ENCODE measurements at places on chromosomes 12 and 14.

DNA sequence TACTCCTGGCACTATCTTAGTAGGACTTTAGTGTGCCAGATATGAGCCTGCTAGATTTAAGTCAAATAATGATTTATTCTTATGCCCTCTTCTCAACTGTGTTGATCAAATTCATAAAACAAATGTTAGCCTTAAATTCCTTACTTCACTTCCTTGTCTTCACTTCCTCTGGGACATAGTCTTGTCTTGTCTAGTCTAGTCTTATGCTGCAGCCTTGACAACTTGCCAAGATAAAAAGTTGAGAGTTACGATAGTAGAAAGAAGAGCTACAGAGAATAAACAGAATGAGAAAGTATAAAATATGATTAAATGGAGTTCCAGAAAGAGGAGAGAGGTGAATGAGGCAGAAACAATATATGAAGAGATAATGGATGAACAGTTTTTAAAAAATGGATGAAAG is 378.1 kb downstream of the DAD1 start:
- DNase-seq = no peak

DNA sequence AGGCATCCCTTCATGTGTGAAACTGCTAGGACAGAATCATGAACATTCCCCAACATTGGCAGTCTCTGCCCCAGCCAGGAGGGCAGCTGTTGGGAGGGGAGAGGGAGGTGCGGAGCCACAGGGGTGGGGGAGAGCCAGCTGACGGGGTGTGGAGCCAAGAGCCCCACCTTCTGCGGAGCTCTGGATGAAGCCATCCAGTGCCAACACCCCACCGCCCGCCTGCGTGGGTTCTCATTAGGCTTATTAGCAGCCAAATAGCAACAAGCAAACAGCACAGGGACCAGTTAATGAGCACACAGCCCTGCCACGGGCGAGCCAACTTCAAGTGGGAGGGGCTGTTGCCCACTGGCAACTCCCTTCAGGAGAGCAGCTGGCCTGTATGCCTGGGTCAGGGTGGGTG is 12.1 kb downstream of the LTBP2 start:
- no peak for DNase-seq

DNA sequence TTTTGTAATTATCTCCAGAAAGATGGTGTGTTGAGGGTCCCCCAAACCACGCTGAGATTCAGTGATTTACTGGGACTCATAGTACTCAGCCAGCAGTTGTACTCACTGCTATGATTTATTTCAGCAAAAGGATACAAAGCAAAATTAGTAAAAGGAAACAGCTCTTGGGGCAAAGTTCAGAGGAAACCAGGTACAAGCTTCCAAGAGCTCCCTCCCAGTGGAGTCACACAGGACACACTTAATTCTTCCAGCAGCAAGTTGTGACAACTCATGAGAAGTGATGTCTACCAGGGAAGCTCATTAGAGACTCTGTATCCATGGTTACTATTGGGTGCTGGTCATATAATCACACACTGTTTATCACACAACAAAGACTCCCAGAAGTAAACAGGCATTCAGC is 38.7 kb downstream of the TTC8 start:
- DNase-seq = no peak

GRCh38 chr14:49942090-49942489 is 49.2 kb downstream of the ARF6 start:
- no peak for DNase-seq

- DNase-seq = no peak
Observed at GRCh38 chr14:23702656-23703426, 66.7 kb downstream of the DHRS2 start.

DNA sequence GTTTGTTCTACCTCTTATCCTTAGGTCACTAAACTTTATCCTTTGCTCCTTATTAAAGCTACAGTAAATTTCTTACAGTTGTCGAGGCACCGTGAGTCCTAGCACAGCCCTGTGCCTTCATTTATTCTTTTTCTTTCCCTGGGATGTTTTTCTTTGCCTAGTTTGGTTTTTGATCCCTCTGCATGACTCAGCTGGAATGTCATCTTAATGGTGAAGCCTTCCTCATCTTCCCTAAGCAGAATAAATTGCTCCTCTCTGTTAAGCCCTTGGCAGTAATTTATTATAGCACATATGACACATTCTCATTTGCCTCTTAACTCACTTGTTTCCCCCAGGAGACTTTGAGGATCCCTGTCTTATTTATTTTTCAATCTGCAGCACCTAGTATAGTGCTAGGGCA is 16.6 kb downstream of the ACTR10 start:
- peak; percentile 12 for DNase-seq

- peak; percentile 91 for DNase-seq
Observed at GRCh38 chr12:111313833-111314259, 55.0 kb downstream of the PHETA1 start.

DNA sequence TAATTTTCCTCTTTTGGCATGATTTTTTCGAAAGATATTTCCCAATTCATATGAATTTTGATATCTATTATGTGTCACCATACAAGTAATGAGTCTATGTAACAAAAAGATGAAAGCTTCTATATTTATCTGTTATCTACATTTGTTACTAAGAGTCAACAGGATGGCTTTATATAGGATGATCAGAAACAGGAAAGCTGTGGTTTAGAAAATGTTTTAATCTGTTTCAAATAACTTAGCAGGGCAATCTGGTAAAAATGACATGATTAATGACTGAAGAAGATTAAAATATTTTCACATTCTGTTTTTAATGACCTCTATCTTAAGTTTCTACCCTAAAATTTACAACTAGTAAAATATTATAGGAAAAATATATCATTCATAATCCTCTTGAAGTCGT is 105.8 kb downstream of the MSRB3 start:
- no peak for DNase-seq

DNA sequence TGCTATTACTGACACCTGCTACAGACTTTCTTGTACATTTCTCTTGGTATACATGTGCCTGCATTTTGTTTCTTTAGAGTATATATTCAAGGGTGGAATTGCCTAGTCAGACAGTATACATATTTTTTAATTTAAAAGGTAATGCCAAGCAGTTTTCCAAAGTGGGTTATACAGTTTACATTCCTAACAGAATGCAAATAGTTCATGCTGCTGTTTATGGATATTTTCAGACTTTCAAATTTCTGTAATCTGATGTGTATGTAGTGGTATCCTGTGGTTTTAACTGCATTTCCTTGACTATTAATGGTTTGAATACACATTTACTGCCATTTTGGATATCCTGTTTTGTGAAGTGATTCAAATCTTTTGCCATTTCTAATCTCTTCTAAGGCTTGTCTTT is 55.5 kb upstream of the VCPKMT start:
- DNase-seq = no peak

DNA sequence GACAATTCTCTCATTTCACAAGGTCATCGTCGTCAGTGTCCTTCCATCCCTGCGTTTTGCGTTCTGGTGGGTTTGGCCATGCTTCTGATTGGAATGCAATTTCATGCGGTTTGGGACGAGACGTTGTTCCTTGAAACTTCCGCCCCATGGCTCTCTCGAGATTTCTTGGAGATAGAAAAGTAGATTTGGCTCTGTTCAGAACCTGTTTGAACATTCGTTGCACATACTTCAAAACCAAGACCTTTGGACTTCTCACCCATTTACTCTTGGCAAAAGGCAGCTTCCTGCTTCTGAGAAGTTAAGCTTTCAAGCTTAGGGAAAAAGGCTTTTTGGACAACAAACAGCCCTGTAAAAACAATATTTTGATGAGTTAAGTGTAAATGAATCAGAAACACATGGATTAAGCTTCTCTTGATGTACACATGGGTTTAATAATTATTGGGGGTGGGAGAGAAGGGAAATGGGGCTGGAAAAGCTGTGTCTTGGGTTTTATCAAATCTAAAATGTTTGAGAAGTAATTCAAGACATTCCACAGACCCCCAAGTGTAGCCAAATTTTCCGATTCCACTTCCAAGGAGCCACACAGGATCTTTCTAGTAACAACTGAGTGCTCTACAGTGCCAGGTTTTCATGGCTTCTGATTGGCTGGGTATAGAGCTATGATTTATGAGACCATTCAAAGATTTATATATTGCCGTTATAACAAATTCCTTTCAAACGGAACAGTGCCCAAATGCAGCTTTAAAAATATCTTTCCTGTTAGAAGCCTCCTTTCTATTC is 467.2 kb downstream of the MED13L start:
- DNase-seq = no peak

- DNase-seq = no peak
Observed at GRCh38 chr14:74476107-74476506, 17.0 kb downstream of the NPC2 start.

DNA sequence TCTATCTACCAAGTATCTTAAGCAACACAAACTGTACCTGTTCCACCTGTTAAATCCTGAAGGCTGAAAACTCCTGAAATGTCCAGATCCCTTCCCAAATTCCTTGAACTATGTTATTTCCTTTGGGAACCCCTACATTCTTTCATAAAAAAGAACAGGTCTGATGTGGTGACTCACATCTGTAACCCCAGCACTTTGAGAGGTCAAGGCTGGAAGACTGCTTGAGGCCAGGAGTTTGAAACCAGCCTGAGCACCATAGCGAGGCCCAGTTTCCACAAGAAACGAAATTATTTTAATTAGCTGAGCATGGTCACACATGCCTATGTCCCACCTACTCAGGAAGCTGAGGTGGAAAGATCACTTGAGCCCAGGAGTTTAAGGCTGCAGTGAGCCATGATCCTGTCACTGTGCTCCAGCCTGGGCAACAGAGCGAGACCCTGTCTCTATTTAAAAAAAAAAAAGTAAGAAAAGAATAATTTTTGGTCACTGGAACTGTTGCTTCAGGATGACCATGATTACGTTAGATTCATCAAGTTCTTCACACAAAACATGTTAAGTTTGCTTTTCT is 84.3 kb downstream of the PHLDA1 start:
- DNase-seq = no peak

DNA sequence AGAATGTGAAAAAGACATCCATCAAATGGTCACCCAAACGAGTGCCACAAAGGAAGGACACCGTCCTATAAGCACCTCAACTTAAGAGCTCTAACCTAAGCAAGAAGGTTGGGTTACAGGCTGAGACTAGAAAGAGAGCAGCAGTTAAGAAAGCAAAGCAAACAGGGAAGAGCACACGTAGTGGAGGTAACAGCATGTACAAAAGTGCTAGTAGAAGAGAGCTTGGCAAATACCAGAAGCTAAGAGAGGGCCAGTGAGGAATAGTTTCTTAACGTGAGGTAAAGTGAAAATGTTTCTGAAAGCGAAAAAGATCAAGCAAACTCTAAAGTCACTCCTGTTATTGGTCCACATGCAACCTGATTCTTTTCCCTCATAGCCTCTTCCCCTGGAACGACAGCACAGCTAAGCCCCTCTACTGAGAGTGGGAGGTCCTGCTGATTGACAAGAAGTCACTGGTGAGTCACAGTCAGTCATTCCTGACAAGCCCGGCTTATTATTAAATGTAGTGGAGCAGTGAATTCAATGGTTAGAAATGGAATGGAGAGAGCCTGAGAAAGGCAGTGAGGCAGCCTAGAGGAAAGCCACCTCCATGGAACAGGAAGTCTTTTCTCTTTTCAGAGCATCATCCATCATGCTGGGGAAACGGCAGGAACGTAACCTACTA is 204.4 kb downstream of the SLC25A21 start:
- no peak for DNase-seq
